ENCODE measurements at places on chromosomes 16 and 17.

- peak; percentile 22 for DNase-seq
Measured at GRCh38 chr16:87733190-87733589, 32.6 kb downstream of the KLHDC4 start.

GRCh38 chr17:57919918-57920317, 35.3 kb downstream of the CUEDC1 start:
- DNase-seq: no peak

GRCh38 chr16:12459391-12460063, 344.2 kb downstream of the CPPED1 start:
- peak; percentile 25 for DNase-seq

DNA sequence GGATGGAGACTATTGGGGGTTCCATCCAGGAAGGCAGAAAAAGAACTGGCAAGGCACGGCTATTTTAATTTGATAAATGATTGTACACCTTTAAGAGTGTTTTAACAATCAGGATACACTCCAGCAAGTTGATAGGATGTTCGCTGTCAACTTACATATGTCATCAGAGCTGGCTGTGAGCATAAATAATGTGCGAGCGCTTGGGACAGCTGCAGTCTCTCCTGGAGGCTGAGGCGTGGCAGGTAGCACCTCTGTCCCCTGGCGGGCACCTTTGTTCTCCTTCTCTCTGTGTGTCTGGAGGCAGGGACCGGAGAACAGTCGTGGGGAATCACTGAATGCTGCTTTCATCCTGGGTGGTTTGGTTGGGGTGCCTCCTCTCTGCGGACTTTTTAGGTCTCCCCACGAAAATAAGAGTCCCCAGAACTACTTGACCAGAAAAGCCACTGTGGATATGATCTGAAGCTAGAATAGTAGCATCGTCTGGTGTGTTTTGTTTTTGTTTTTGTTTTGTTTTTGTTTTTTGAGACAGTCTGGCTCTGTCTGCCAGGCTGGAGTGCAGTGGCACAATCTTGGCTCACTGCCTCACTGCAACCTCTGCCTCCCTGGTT, 9.4 kb downstream of the BAHCC1 start:
- no peak for DNase-seq

GRCh38 chr16:82935766-82936165, 309.0 kb downstream of the CDH13 start:
- no peak for DNase-seq

- no peak for DNase-seq
Measured at GRCh38 chr17:41837761-41838538, at the start of gene KLHL10. Gene KLHL10, plus strand, starts transcription at chr17:41837825. Its CDS starts 108 bp downstream, at chr17:41837933.

DNA sequence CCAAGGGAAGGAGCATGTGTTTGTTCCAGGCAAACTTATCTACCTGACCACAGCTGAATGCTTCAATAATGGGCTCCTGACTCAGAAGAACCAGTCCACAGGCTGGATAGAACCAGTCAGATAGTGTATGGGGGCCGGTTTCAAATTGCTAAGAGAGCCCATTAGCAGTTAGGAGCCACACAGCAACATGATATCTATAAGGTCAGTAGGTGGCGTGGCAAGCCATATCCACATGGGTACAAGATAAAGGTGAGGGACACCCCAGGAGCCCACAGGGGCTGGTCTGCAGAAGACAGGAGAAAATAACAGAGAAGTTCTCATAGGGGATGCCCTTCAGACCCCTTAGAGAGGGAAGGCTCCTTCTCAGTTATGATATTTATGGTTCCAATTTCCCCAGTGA, 31.6 kb upstream of the CDRT15 start:
- peak; percentile 12 for DNase-seq

DNA sequence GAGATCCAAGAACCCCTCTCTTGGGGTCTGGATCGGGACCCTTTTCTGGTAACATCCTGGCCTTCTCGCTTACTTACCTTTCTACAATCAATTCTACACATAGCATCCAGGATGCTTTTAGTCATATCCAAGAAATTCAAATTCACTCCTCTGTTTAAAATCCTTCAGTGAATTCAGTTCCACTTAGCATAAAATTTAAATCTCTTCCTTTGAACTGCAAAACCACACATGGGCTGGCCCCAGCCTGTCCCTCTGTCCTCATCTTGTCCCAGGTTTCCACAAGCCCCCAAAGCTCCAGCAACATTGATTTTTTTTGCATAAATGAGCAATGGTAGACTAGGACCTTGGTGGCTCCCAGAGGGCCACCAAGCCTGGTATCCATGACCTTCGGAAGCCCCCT, 96.4 kb upstream of the C16orf82 start:
- no peak for DNase-seq

- no peak for DNase-seq
Measured at GRCh38 chr17:70434536-70435490, 265.5 kb downstream of the KCNJ2 start.

DNA sequence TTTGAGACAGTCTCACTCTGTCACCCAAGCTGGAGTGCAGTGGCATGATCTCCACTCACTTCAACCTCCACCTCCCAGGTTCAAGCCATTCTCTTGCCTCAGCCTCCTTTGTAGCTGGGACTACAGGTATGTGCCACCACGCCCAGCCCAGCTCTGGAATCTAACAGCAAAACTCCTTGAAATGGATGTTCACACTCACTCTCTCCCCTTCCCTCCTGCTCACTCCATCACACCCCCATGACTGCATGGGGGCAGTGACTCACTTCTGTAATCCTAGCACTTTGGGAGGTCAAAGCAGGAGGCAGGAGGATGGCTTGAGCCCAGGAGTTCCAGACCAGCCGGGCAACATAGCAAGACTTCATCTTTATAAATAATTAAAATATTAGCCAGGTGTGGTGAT, 11.1 kb upstream of the TFAP4 start:
- DNase-seq: no peak

DNA sequence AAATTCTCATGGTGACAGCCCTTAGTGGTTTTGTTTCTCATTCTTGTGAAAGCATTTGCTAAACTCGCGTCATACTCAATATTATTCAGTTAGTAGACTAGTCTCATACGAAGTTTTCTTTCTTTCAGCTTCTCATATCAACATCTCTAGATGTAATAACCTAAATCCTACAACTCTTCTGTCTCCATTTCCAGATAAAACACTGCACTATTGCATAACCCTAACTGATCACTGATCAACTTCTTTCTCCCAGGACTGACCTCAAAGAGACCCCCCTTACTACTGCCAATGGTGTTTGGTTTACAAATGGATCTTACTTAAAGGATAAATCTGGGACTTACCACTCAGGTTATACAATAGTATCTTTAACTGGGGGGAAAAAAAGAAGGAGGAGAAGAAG, 36.3 kb upstream of the TEKT1 start:
- DNase-seq: no peak

- no peak for DNase-seq
Measured at GRCh38 chr16:20829536-20829935, 23.2 kb downstream of the REXO5 start.

DNA sequence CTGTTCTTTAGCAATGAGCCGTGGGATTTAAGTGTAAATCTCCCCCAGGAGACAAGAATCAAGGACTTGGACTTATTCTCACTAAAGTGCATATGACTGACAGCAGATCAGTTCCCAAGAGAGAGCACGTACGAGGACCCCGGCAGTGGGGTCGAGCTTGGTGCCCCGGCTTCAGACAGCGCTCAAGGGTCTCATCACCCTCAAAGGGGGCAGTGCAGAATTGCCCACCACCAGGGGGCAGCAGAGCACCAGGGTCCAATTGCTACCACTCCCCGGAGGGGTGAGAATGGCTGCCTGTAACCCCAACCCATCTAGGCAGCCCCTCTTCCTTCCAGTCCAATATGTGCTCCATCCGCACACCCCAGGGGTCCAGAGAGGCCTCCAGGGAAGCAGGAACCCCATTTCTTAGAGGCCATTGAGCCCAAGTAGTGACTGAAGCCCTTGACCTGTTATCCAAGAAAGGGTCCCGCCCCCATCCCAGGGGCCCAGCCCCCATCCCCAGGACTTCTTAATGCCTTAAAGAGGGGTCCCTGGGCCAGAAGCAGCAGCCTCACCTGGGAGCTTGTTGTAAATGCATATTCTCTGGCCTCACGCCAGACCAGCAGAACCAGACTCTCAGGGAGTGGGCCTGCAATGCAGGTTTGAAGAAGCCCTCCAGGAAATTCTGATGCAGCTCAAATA, 86.1 kb downstream of the ZDHHC7 start:
- peak; percentile 52 for DNase-seq

- no peak for DNase-seq
Measured at GRCh38 chr16:24753437-24753836, 24.0 kb downstream of the TNRC6A start.

DNA sequence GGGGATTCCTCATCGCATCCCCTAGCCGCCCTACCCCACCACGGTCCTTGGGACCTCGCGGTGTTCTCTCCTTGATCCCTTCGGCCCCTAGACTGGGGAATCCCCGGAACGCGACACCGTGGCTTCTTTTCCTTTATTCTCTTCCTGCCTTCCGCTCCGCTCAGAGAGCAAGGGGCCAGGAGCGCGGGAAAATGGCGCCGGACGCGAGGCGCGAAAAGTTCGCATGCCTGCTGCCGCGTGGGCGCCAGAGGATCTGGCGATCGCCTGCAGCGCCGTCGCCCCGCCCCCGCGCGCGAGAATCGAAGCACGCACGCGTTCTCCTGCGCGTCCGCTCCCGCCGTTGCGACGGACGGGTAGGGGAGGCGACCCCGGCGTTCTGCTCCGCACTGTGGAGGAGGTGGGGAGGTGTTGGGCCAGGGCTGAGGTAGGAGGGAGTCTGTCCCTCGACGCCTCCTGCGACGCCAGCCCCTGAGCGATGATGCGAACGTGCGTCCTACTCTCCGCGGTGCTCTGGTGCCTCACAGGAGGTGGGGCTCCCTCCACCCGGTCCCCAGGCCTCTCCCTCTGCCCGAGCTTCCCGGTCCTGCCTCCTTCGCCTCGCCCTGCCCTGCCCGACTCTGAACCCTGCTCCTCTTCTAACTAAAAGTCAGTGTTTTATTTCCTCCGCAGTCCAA, at the start of gene ZPBP2:
ZPBP2 (plus strand) TSS at position 323 of the 674 bp plus-strand sequence; CDS start at position 476, 153 bp downstream.
- no peak for DNase-seq

GRCh38 chr17:57586196-57586740, 158.8 kb downstream of the CCDC182 start:
- no peak for DNase-seq

GRCh38 chr16:47713225-47713595, 252.1 kb downstream of the PHKB start:
- DNase-seq: no peak

- no peak for DNase-seq
Measured at GRCh38 chr16:87002717-87003413, 314.3 kb downstream of the C16orf95 start.

- no peak for DNase-seq
Measured at GRCh38 chr16:19316846-19317245, 31.3 kb downstream of the CLEC19A start.

DNA sequence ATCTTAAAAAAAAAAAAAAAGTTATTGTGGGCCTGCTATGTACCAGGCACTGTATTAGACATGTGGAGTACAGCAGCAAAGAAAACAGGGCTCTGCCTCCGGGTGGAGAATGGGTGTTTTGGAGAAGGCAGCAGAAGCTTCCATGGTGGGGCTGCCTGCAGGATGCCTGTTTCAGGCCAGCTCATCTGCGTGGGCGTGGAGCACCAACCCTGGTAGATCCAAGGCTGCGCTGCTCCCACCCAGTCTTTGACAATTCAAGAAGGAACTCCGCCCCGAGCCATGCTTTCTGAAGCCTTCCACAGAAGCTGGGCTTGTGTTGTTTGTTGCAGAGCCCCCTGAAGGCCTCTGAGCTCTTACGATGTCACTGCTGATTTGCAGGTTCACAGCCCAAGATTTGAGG, 23.2 kb upstream of the CACNG1 start:
- no peak for DNase-seq

- no peak for DNase-seq
Measured at GRCh38 chr17:10041287-10041612, 136.2 kb upstream of the RCVRN start.

DNA sequence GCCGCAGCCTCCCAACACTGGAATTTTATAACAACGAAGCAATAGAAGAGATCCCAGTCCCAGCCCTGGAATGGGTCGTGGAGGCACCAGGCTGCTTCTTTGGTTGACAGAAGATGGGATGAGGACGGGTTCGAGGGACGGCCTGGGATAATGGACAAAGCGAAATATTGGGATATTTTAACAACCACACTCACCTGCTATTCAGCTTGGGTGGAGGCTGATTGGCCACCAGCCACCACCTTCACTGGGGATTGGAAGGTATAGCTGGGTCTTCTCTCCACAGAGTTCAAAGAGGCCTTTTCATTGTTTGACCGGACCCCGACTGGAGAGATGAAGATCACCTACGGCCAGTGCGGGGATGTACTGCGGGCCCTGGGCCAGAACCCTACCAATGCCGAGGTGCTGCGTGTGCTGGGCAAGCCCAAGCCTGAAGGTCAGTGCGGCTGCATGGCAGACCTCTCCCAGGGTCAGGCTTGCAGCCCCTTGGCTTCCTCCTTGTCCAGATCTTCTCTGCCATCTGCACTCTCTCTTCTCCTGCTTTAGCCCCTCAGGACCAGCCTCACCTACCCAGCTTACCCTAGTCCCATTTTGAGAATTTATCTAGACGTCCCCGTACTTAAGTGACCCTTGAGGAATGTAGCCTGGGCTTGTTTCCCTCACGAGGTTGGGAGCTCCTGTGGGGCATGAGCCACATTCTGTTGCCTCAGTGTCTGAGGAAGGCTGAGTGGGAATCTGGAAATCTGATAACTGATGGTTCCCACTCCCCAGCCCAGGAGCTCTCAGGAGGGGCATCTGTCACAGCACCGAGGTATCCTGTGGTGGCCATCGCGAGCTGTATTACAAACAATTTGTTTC, 10.7 kb downstream of the MYL4 start:
- DNase-seq: no peak

DNA sequence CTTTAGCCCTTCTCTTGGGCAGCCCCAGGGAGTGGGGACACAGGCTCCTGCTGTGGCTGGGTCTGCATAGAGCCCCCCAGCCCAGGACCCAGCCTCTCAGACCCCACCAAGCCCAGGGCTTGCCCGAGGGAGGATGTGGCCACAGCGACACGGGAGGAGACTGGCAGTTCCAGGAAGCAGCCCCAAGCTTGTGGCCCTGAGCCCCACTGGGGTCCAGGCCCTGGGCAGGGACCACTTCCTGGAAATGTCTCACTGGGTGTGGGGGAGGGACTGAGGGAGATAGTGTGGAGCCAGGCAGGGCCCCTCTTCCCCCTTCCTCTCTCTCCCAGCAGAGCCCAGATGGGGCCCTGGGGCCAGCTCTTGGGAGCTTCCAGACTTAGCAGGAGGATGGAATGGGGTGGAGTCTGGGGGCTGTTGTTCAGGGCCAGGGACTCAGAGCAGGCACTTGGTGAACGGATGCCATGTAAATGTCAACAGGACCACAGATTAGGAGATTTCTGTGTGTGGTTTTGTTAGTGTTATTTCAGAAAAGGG, 35.3 kb downstream of the ADGRG5 start:
- peak; percentile 47 for DNase-seq

GRCh38 chr17:33684735-33685134, 391.6 kb upstream of the ASIC2 start:
- DNase-seq: no peak

GRCh38 chr17:17570798-17571716, 20.5 kb downstream of the PEMT start:
- DNase-seq: no peak

GRCh38 chr16:14378131-14378551, 251.9 kb downstream of the PARN start:
- no peak for DNase-seq

Measured in CD4-positive, alpha-beta T cell treated with Interleukin-4 for 1 hour (primary cell).